ENCODE measurements at places on chromosomes 13 and 19.

DNA sequence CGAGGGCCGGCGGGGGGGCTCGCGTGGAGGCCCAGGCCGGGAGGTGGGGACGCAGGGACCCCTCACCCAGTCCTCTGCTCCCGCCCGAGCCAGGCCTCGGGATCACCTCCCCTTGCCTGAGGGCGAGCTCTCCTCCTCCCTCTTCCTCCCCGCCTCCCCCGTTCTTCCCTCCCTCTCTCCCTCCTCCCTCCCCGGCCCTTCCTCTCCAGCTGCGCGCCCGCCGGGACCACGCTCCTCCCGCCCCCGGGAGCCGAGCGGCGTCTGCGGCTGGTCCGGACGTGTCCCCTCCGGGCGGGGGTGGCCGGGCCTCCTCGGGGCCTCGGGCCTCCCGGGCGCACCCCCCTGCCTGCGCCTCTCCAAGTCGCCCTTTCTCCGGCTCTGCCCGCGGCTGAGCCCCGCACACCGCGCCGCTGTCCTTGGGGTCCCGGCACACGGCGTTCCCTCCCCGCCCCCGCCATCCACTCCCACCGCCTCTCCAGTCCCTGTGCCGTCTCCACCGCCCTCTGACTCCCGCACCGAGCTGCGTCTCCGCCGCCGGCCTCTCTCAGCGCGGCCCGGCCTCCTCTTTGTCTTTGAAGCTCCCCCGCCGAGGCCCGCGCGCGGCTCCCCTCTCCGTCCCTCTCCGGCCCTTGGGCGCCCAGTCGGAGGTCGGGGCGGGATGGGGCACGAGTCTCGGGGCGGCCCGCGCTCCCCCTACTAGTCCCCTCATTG is 5.7 kb downstream of the SOX1 start:
- no peak for DNase-seq

GRCh38 chr19:11451871-11452619 is 16.6 kb downstream of the PRKCSH start:
- peak; percentile 39 for DNase-seq

GRCh38 chr13:65841156-65841555 is 1389.0 kb downstream of the PCDH9 start:
- no peak for DNase-seq

- DNase-seq: no peak
These were observed 15.3 kb upstream of the ATP12A start for GRCh38 chr13:24664726-24665409.
